ENCODE measurements at places on chromosomes 2 and 18. TPM values are rescaled to one million over a fixed set of nuclear protein-coding genes. Genes with fewer than 3 reads are reported as not detected.

The NCKAP5 gene
- total RNA-seq, result 0.35 TPM

The C2orf15 gene
- total RNA-seq, result 1.1 TPM

The AQP4 gene
- 0.24 TPM for total RNA-seq

The BOLL gene
- total RNA-seq, result not detected

The CTDP1 gene
- 31.3 TPM for total RNA-seq

The VIT gene
- total RNA-seq, result not detected

The SPEG gene
- not detected for total RNA-seq

- H3K27me3 ChIP-seq, result peaks cover 2% of the 10 kb centered on the region
- DNase-seq, result no peak
- H3K27ac ChIP-seq, result no peak overlapping the region
- H3K4me3 ChIP-seq, result no peak overlapping the region
- H3K36me3 ChIP-seq, result no peaks in the 10 kb centered on the region
These were observed 143.3 kb upstream of the KLHL29 start for GRCh38 chr2:23241611-23242245.

DNA sequence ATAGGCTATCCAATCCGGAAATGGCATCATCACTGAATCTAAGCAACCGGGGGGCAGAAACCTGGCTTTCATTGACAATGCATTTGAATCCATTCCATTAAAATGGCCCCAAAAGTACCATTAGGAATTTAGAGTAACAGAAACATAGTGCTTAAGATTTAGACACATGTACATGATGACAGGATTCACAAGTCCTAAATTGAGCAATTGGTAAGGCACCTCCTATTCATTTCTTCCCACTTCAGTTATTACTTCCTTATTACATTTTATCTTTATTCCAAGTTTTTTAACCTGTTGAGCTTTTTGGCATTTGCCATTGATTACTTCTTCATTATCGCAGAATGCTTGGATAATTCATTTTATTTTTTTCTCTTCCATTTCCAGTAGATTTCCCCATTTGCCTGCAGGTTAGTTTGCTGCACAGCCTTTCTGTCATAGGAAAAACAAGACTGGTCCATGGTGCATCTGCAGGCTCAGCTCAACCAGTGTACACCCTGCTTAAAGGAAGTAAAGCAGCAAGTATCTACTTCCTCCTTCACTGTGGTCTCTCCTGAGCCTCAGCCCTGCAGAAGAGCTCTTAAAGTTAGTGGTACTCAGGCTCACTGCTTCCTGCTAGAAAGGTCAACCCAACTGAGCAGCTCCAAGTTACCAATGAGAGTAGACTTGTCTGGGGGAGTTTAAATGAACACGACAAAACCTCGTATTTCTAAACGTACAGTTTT is 89.2 kb downstream of the DOCK10 start:
- 0 out of 2 replicates have a peak overlapping the region, but pooled peaks have one; percentile 6 for H3K27ac ChIP-seq
- no peak for DNase-seq
- H3K4me3 ChIP-seq, result no peak overlapping the region
- no peaks in the 10 kb centered on the region for H3K36me3 ChIP-seq
- H3K4me1 ChIP-seq, result peaks cover 74% of the 10 kb centered on the region
- no peaks in the 10 kb centered on the region for H3K27me3 ChIP-seq

- H3K36me3 ChIP-seq, result no peaks in the 10 kb centered on the region
- H3K27ac ChIP-seq, result no peak overlapping the region
- no peak for DNase-seq
- no peaks in the 10 kb centered on the region for H3K4me1 ChIP-seq
- H3K27me3 ChIP-seq, result peaks cover 4% of the 10 kb centered on the region
These were observed 50.4 kb downstream of the TNS1 start for GRCh38 chr2:217952409-217952808.

DNA sequence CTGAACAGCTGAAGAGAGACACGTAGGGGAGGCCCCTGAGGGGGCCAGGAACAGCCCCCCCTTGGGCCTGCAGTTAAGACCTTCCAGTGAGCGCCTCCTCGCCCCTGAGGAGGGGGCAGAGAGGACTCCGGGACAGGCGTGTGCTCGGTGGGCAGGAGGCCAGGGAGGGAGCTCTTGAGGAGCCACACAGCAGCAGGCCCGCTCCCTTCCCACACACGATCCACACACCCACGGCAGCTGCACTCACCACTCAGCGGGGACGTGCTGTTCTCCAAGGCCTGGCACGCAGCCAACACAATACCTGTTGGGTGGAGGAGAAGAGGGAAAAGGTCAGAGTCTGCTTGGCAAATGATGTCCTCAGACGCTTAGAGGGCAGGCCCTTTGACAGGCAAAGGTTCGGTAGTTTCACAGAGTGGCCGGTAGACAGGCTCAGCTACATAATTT is 39.0 kb downstream of the TGFA start:
- no peaks in the 10 kb centered on the region for H3K27me3 ChIP-seq
- no peaks in the 10 kb centered on the region for H3K36me3 ChIP-seq
- no peak overlapping the region for H3K27ac ChIP-seq
- H3K4me1 ChIP-seq, result peaks cover 11% of the 10 kb centered on the region

DNA sequence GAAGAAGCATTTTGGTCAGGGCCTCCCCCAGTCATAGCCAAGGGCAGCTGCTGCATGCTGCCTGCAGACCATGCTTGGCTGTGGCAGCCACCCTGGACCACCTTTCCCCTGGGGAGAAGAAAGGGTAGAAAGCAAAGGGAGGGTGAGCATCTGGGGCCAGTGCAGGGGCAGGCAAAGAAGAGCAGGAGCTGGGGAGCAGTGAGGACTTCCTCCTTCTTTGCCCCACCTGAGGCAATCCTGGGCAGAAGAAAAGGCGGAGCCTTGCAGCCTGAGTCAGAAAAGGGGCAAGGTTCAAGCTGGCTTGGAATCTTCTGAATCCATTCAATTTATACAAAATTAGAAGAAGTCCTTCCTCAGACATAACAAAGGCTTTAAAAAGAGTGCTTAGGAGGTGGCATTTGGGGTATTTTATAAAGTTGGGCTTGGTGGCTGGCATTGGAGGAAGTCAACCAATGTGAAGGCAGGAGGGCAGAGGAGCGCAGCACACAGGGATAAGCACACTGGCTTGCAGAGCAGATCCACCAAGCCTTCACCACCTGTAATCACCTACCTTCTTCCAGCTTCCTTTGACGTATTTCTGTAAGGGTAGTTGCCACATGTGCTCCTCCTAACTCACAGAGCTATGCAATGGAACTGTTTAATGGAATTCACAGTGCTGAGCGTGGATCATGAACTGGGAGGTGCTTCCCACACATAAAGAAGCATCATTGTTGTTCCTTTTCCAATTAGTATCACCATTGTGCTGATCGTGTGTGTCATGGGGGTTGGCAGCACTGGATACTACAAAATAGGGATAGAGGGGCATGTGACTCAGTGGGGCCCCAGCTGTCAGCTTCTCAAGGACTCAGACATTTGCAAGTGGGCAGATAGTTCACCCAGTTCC is 154.4 kb upstream of the EPAS1 start:
- peaks cover 7% of the 10 kb centered on the region for H3K36me3 ChIP-seq
- H3K4me3 ChIP-seq, result no peak overlapping the region
- no peak for DNase-seq
- no peaks in the 10 kb centered on the region for H3K27me3 ChIP-seq
- H3K4me1 ChIP-seq, result no peaks in the 10 kb centered on the region

- no peak overlapping the region for H3K4me3 ChIP-seq
- no peaks in the 10 kb centered on the region for H3K27me3 ChIP-seq
- H3K36me3 ChIP-seq, result no peaks in the 10 kb centered on the region
- no peak overlapping the region for H3K27ac ChIP-seq
- H3K4me1 ChIP-seq, result no peaks in the 10 kb centered on the region
- no peak for DNase-seq
These were observed 170.2 kb downstream of the ATAD2B start for GRCh38 chr2:23756593-23757292.

- no peak for DNase-seq
- H3K27me3 ChIP-seq, result no peaks in the 10 kb centered on the region
- H3K36me3 ChIP-seq, result no peaks in the 10 kb centered on the region
- H3K27ac ChIP-seq, result no peak overlapping the region
These were observed 32.7 kb downstream of the CARF start for GRCh38 chr2:202944816-202945215.

DNA sequence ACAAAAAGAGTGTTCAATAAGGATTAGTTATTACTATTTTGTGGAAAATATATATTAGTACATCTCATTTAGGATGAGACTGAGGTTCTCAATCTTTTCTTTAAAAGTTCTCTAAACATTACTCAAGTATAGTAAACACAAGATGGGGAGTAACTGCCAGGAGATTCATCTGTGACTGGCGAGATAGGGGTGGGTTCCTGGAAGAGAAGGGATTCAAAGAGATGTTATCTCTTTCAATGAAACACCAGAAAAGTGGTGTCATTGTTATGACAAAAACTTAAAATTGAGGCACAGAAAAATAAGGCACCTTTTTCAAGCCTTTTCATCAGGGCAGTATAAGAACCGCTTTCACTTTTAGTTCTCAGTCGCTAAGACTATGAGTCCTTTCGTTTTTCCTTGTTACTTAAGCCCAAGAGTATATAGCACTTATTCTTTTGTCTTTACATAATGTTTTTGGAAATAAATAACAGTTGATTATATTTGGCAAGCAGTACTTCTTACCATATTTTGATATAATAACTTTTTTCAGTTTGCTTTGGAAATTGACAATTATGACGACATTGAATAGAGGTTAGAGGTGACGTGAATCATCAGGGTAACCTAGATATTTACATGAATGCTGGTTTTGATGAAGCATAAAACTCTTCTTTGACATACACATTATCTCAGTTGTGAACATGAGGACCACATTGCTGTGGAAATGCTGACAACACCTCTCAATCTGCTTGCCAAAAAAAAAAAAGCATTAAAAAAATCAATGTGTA is 393.9 kb upstream of the TCF4 start:
- no peaks in the 10 kb centered on the region for H3K36me3 ChIP-seq
- H3K4me1 ChIP-seq, result no peaks in the 10 kb centered on the region

- H3K36me3 ChIP-seq, result no peaks in the 10 kb centered on the region
- DNase-seq, result no peak
- no peaks in the 10 kb centered on the region for H3K27me3 ChIP-seq
- no peak overlapping the region for H3K4me3 ChIP-seq
These were observed 138.0 kb downstream of the ZFP36L2 start for GRCh38 chr2:43088143-43089073.

DNA sequence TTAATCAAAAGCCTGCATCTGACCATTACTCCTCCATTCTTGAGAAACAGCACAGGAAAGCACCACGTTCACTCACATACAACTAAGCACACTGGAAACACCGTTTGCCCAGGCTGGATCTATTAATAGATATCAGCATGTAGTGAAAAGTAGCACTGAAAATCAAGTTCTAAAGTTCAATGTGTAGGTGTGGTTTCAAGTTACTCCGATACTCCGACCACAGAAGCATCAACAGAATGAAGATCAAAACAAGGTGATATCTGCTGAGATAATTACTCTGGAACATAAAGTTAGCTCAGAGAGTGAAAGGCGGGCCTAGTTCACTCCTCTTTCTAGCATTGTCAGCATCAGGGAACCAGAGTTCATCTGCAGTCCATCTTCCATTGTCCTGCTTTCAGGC is 1367.4 kb upstream of the ACVR2A start:
- no peaks in the 10 kb centered on the region for H3K36me3 ChIP-seq
- H3K4me1 ChIP-seq, result no peaks in the 10 kb centered on the region
- no peak for DNase-seq
- no peak overlapping the region for H3K4me3 ChIP-seq
- H3K27me3 ChIP-seq, result no peaks in the 10 kb centered on the region

DNA sequence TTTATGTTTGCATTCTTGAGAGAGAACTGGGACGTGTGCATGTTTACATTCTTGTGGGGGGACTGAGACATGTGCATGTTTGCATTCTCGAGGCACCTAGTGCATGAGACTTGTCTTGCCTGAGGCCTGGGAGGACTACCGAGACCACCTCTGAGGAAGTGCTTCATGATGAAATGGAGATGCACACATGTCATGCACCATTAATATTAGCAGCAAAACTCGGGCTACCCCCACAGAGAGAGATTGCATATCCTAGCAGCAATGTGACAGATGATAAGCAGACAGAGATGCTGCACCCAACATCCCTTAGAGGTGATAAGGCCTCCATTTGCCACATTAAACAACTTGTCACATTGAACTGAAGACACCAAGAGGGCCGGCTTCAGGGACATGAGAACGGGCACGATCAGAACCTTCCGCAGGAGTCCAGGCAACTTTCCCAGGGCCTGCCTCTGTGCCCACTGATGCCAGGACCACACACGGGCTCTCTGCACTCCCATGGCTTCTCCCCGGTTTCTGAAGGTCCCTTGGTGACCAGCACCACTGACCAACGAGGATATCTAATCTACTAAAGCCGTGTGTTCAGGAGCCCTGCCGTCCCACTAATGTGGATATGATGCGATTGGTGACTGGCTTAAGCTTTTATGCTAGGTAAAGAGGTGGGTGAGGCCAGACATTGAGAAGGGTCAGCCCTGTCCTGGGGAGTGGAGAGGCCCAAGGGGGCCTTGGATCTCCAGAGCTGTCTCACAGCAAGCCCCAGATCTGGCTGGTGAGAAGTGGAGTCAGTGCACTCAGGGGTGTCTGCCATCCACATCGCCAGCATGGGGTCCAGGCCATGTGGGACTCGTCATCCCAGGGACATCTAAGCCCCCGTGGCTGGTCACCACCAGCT is 208.3 kb downstream of the NDUFA10 start:
- H3K4me3 ChIP-seq, result no peak overlapping the region
- no peak overlapping the region for H3K27ac ChIP-seq
- DNase-seq, result no peak
- no peaks in the 10 kb centered on the region for H3K27me3 ChIP-seq
- H3K36me3 ChIP-seq, result no peaks in the 10 kb centered on the region

GRCh38 chr2:158723921-158724802 is 71.0 kb upstream of the DAPL1 start:
- no peak overlapping the region for H3K4me3 ChIP-seq
- H3K27me3 ChIP-seq, result no peaks in the 10 kb centered on the region
- H3K4me1 ChIP-seq, result no peaks in the 10 kb centered on the region
- DNase-seq, result no peak
- H3K36me3 ChIP-seq, result no peaks in the 10 kb centered on the region

DNA sequence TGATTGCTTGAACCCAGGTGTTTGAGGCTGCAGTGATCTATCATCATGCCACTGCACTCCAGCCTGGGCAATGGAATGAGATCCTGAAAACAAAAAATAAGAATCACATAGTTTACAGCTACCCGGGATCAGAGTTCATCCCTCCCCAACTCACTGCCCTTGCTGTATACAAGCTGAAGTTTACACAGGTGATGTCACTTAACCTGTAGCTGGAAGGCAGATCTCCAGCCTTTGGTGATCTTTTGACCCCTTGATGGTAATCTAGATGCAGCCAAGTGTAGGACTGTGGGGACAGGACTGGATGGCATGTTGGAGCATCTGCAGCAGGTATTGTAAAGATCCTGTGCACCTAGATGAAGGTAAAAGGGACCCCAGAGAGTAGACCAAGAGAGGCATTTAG is 66.7 kb upstream of the SLC14A2 start:
- H3K27me3 ChIP-seq, result no peaks in the 10 kb centered on the region
- H3K27ac ChIP-seq, result no peak overlapping the region
- H3K36me3 ChIP-seq, result no peaks in the 10 kb centered on the region
- no peaks in the 10 kb centered on the region for H3K4me1 ChIP-seq
- H3K4me3 ChIP-seq, result no peak overlapping the region
- no peak for DNase-seq

DNA sequence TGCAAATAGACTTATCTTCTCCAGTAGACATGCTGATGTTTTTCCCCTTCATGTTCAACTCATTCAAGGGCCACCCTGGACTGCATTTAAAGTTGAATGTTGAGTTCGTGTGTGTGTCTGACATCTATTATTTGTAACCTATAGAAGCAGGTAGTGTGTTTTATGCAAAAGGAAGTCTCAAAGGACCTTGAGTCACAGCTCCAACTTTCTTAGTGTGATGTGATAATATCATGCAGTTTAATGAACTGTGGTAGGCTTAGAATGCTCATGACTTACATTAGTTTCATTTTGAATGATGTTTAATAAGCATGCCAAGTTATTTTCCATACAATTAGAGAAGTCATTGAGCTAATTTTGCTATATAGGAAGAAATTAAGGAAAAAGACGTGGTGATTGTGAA is 67.9 kb downstream of the CERS6 start:
- no peak overlapping the region for H3K27ac ChIP-seq
- no peak for DNase-seq
